ENCODE measurements at places on chromosomes 7 and 10.

- DNase-seq = no peak
Measured at GRCh38 chr7:112207765-112208164, 1.3 kb downstream of the ZNF277 start.

GRCh38 chr10:47246406-47247147 is 53.4 kb upstream of the GDF10 start:
- DNase-seq = no peak

DNA sequence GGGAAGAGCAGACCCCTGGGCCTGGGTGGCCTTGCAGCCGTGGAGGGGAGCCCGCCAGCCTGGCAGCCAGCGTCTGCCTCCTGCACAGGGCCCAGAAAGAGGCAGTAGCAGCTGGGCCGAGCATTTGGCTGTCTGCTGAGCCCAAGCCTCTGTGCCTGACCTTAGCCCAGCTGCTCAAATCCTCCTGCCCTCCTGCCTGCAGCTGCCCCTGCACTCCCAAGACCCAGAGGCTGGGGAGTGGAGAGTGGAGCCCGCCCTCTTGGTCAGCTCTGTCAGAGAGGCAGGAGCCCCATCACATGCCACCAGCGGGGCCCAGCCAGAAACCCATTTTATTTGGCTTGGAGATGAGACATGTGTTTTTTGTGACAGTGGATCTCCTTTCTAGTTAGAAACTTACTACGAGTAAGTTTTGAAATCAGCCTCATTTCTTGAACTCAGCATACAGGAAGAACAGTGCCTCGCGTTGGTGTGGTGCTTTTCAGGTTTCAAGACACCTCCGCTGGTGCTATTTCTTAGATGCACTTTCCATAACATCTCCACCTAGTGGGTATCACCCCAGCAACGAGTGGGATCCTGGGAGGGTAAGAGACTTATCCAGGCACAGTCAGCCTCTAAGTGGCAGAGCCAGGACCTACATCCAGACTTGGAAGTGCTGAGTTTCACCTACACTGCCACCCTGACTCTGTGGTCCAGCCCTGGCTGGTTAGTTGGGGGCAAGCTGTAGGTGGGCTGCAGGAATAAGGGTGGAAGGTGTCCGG is 477.1 kb downstream of the RPS24 start:
- no peak for DNase-seq

- DNase-seq = no peak
Measured at GRCh38 chr7:37093257-37093656, 355.4 kb downstream of the ELMO1 start.

GRCh38 chr10:130224228-130224627 is 88.0 kb downstream of the GLRX3 start:
- DNase-seq = no peak

- DNase-seq = no peak
Measured at GRCh38 chr7:67857698-67858097, 861.1 kb downstream of the TYW1 start.

GRCh38 chr7:104851268-104851667 is 162.7 kb upstream of the KMT2E start:
- DNase-seq = no peak
